ENCODE measurements at places on chromosomes 1 and 21.

GRCh38 chr1:41493117-41493536 lies 8.6 kb upstream of the EDN2 start:
- peak; percentile 36 for DNase-seq

GRCh38 chr1:109644670-109645069 lies 11.2 kb upstream of the GSTM4 start:
- DNase-seq = no peak

- DNase-seq = no peak
Observed at GRCh38 chr1:109017134-109017533, 24.8 kb downstream of the WDR47 start.

- no peak for DNase-seq
Observed at GRCh38 chr1:59317780-59318179, 20.9 kb downstream of the FGGY start.

- no peak for DNase-seq
Observed at GRCh38 chr1:150477733-150478132, 9.5 kb upstream of the TARS2 start.

GRCh38 chr1:203271018-203271743 lies 34.1 kb upstream of the BTG2 start:
- DNase-seq = no peak

DNA sequence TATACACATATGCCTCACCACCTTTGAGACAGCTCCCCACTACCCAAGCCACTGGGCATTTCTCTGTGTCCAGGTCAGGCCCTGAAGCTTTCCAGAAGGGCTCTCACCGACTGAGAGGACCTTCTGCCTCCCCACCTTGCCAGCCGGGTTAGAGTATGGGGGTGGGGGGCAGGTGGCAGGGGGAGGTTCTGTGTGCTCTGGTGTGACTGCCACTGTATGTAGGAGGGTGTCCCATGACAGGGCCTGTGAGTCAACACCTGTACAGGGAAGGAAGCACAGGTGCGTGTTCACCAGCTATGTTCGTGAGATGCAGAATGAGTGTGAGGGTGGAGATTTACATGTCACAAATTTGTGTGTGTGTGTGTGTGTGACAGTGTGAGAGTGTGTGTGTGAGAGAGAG lies 7.0 kb downstream of the AHDC1 start:
- DNase-seq = no peak

DNA sequence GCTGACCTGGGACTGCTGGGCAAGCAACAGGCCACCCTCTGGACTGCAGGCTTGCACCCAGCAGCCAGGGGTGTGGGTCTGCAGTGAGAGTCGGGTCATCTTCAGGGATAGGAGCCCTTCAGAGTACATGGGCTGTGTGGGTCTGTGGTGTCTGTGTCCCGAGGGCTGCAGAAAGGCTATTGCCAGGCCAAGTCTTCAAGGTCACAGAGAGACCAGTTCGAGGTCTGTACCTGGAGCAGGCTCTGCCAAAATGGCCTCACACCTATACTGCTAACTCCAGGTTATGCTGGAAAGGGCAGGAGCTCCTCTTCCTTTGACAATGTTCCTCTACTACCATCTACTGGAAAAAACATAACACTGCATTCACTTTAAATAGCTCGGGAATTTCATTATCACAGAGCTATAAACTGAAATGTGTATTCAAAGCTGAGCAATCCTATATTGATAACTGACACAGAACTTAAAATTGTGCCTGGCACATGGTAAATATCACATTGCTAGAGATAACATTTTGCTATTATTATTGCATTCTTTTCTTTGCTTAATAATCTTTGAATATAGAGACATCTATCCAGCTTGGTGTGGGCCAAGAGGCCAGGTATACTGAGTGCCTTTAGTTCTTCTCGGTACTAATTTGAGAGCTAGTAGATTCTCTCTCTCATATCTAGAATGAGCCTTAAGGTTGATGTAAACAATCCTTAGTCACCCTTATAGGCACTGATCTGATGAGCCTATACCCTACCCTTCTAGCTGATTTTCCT lies 6.9 kb upstream of the DNAH14 start:
- DNase-seq = no peak

DNA sequence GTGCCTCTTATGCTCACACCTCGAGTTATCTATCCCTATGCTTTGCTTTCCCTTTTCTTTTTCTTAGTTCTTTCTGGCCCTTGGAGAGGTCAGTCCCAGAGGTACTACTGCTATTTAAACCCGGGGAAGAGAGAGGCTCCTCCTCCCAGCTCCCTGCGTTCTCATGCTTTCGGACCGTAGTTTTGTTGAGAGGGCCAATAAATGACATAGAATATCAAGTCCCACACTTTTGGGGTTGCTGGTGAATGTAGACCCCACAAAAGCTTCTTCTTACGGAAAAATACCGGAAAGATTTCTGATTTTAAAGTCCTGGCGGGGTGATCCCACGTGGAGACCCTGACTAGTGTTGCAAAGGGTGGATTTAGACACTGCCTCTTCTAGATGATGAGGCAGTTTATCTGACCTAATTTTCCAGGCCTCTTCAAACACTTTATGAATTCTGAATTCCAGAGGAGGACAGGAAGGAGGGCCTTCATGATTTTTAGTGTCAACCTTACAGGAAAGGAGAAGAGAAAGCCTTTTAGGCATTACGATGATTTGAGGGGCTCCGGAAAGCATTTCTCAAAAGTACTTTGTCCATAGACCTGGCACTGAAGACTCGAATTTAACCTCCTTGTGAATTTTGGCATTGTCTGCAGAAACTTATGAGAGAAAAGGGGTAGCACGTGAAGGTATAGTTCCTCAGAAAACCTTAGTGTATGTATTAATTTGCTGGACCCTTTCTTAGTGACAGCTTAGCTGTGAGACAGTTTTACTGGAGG lies 694 bp downstream of the TMEM167B start:
- DNase-seq = no peak

DNA sequence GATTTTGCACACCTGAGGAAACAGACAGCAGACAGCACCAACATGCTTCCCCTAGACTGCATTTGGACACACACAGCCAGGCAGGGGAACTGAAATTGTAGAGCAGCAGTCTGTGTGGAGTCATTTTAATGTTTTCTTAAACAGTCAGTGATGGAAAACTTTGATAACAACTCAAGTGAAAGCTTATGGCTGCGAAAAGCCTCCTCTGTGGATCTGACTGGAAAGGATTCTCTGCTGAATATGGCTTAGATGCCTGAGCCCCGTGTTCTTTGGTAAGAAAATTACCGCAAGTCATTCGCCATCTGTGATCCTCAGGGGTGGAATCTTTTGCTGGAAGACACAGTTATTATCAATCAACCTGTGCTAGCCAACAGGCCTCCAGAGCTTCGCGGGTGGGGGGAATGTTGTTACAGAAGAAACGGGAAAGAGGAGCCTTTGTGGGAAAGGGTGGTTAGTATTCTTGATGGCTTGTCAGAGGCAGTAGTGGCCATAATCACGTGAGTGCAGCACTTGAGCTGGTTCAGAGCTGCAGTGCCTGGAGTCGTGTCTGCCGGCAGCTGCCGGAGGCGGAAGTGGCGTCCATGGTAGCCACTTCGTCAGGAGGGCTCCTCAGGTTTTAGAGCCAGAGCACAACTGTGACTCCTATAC lies 204.7 kb downstream of the ST6GALNAC3 start:
- no peak for DNase-seq

DNA sequence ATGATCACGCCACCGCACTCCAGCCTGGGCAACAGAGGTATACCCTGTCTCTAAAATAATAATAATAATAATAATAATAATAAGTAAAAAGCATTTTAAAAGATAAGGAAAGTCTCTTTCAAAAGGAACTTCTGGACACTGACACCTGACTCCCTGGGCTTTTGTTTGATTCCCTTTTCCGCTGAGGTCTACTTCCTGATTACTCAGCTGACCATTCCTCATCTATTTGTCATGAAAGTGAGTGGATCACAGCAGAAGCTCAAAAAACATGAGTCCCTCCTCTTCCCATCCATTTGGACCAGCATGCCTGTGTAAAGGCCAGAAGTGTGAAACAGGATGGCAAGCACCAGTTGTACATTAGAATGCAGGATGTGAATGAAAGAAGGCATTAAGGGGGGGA lies 61.1 kb upstream of the FBXO28 start:
- DNase-seq = no peak
